ENCODE measurements at places on chromosomes 12 and 14.

- no peak for DNase-seq
Observed at GRCh38 chr12:124816295-124816854, 47.3 kb downstream of the SCARB1 start.

- peak; percentile 66 for DNase-seq
Observed at GRCh38 chr12:53051058-53051880, 1.4 kb downstream of the TNS2 start.

GRCh38 chr12:52198454-52199215, 6.8 kb upstream of the KRT80 start:
- no peak for DNase-seq

- peak; percentile 71 for DNase-seq
Observed at GRCh38 chr12:29082522-29082921, 66.6 kb upstream of the FAR2 start.

- no peak for DNase-seq
Observed at GRCh38 chr12:12249216-12250050, 17.4 kb downstream of the LRP6 start.

DNA sequence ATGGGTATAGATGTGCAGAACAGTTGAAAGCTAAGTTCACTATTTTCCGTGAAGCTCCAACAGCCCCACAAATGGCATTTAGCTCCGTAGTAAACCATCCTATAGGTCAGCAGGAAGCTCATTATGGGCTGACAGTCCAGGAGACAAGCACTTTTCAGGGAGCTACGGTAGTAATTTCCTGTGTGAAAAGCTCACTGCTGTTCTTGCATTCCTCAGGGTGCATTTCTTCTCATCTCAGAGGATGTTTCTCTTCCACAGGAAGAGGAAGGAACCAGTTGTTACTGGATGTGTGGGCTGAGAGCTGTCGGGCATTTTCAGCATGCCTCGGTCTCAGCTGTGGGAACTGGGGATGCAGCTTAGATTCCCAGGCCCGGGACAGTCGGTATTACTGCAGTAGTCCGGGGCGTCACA, 72.8 kb downstream of the GALNT4 start:
- peak; percentile 17 for DNase-seq

GRCh38 chr12:57609781-57610553, 1.3 kb upstream of the ARHGEF25 start:
- DNase-seq, result no peak

Data from bronchial epithelial cell (primary cell).